ENCODE measurements at places on chromosomes 13 and 19.

GRCh38 chr13:36382030-36382429 is 35.8 kb upstream of the SPART start:
- ATAC-seq: peak; percentile 81

DNA sequence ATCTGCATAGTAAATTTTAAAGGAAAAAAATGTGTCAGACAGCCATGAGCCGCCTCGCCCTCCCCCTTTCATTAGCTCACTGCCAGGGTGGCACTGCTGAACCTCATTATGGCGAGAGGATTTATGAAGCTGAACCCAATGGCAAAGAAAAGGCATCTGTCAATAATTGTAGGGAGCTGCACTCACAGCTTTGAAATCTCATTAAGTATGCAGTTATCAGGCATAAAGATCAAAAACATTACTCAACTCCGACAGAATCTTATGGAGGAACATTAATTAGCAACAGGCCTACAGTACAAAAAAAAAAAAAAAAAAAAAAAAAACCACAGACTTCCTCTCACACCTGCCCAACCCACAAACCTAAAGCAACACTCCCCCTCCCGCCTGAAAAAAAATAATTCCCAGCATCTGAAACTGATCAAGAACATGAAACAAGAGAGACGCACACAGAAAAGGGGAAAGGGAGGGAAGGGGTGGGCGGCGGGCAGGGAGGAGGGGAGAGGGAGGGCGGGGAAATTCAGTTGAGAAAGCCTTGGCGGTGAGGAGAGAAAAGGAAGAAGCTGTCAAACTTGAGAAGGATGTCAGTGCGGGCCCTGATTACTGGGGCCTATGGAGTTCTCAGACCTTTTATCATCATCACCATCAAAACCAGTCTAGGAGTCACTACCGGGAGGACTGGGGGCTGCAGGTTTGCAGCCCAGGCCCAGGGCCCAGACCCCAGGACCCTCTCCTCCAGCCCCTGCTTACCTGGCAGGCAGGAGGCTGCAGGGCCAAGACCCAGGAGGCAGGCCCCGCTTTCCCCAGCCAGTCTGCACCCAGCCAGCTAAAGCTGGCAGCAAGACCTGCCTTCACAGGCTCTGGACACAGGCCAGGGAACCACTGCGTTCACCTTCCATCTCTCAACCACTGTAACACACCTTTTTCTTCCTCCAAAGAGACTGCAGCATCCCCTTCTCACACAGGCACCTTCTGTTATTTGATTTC is 8.9 kb downstream of the TSHZ3 start:
- ATAC-seq: peak; percentile 40

DNA sequence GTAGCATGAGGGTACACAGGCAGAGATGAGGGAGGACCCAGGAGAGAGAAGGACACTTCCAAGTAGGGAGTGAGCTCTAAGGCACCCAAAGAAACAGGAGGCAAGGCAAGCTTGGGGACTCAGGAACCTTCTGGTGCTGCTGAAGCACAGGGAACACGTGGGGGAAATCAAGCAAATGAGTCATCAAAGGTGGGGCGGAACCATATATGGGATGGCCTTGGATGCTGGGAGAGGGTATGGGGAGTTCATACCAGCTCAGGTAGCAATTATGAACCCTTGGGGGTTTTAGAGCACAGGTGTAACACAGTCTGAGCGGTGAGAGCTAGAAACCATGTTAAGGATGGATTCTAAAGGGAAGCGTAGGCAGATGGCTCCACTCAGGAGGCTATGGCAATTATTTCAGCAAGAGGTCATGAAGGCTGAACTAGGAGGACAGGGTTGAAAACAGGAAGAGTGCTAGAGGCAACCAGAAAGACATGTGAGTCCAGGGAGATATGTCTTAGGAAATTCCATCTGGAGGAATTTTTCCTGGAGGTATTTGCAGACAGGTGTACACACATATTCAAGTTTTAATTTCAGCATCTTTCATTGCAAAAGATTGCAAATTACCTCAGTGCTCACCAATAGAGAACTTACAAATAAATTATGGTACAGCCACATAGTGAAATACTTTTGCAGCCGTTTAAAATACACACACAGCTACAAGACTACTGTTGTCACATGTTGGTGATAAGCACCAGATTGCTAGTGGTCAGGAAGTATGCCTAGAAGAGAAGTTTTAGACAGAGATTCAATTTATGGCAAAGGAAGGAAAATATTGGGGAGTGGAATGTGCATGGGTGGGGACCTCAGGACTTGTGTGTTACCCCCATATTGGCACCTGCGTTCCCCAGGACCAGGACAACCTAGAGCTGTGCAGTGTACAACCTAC is 77.0 kb downstream of the STARD13 start:
- no peak for ATAC-seq

DNA sequence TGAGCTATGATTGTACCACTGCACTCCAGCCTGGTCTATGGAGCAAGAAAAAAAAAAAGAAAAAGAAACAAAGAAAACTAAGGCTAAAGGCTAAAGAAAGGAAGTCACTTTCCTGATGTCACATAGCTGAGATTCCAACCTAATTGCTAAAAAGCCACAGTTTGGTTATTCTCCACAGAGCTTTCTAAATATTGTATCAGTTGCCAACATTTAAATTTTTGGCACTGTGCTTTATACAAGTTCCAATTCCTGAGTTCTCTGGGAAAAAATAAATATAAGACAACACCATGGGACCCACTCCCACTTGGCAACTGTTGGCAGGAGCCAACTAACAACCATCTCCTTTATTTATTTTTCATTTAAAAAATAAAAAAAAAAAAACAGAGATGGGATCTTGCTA is 11.2 kb upstream of the LYPD3 start:
- ATAC-seq: no peak

GRCh38 chr13:44013758-44014291 is 134.1 kb downstream of the LACC1 start:
- no peak for ATAC-seq

GRCh38 chr19:18110609-18111232 is 13.1 kb downstream of the MAST3 start:
- no peak for ATAC-seq

DNA sequence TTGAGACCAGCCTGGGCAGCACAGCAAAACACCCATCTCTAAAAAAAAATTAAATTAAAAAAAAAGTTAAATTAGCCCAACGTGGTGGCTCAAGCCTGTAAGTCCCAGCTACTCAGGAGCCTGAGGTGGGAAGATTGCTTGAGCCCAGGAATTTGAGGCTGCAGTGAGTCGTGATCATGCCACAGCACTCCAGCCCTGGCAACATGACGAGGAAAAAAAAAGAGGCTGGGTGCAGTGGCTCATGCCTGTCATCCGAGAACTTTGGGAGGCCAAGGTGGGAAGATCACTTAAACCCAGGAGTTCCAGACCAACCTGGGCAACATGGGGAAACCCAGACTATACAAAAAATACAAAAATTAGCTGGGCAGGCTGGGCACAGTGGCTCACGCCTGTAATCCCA is 2.2 kb upstream of the TMEM161A start:
- no peak for ATAC-seq

DNA sequence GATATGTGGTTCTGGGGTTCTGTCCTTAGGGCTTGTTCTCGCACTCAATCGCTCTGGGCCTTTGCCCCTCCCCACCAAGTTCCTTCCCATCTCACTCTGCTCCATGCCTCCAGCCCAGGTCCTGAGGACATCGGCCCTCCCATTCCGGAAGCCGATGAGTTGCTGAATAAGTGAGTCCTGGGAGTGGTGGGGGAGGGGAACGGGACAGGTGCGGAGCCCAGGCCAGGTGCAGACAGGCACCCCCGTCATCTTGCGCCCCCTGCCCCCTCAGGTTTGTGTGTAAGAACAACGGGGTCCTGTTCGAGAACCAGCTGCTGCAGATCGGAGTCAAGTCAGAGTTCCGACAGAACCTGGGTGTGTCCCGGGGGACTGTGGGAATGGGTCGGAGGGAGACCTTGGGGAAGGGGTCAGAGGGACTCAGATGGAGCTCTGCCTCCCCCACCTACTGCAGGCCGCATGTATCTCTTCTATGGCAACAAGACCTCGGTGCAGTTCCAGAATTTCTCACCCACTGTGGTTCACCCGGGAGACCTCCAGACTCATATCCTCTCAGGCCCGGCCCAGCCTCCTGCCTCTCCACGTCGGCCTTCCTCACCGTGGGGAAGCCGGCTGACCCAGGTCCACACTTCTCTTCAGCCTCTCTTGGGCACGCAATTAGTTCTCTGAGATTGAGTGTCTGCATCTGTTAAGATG is 10.1 kb downstream of the FUZ start:
- no peak for ATAC-seq

DNA sequence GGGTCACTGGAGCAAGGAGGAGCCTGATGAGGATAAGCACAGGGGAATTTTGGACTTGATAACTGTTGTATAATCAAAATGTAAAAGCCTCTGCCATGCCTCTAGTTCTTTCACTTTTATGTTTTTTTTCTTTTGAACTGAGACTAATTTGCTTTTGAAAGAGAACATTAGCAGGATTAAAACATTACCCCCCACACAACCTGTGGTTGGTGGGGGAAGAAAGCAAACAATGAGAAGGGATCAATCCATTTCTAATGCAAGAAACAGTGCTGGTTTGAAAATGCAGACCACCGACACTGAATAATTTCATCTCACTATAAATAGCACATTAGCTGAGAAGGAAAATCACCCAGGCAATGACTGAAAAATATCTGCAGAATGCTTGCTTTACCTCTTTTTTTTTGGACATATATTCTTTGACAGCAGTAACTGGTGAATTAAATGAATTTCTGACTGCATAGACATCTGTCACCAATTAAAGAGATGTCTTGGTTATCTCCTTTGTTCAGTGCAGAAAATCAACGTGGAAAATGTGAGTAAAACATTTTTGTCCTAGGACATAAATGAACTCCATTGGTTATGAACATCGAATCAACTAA is 48.6 kb upstream of the TRPC4 start:
- no peak for ATAC-seq

- peak; percentile 26 for ATAC-seq
These were observed 212.9 kb upstream of the SERP2 start for GRCh38 chr13:44160591-44161191.

GRCh38 chr19:16383584-16384161 is 59.0 kb downstream of the KLF2 start:
- ATAC-seq: no peak

- no peak for ATAC-seq
These were observed 20.5 kb downstream of the TMPRSS9 start for GRCh38 chr19:2380567-2380966.

- no peak for ATAC-seq
These were observed 37.1 kb upstream of the XPO4 start for GRCh38 chr13:20939662-20940061.

GRCh38 chr19:58001895-58002369 is 688 bp downstream of the ZNF606 start:
- ATAC-seq: peak; percentile 2

DNA sequence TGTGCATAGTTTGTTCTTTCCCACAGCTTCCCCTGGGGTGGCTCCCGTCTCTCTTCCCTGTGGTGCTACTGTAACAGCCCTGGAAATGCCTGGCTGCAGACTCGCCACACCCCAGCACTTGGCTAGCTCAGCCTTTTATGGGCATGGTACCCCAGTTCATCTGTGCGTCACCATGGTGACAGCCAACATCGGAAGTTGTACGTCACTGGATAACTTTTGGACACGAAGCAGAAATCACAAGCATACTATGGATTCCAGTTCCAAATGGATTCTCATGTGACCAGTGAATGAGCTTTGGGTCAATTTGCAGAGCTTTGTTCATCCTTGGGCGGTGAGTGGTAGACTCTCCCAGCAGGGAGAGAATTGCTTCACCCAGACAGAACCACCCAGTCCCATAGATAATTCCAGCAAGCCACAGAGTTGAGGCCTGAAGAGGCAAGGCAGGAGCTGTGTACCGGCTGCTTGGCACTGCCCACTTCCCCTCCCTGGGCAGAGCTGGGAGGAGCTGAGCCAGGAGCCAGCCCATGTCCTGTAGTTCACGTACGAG is 54.4 kb downstream of the COL4A2 start:
- ATAC-seq: no peak

Data from activated T-helper 17 cell treated with anti-CD3 and anti-CD28 coated beads, Interleukin-2, amount 50 U/mL, for 72 hours (primary cell).